Bone marrow (tissue), 2 donors: ENCODE measurements at places on chromosomes 5 and 9.
A peak's percentile ranks its signal among the peaks of the same experiment; 100 is the strongest.

- DNase-seq: no peak
Observed at GRCh38 chr9:90368928-90369327, 273.7 kb downstream of the DIRAS2 start.

- DNase-seq: no peak
Observed at GRCh38 chr5:58040044-58040443, 419.8 kb downstream of the PLK2 start.

DNA sequence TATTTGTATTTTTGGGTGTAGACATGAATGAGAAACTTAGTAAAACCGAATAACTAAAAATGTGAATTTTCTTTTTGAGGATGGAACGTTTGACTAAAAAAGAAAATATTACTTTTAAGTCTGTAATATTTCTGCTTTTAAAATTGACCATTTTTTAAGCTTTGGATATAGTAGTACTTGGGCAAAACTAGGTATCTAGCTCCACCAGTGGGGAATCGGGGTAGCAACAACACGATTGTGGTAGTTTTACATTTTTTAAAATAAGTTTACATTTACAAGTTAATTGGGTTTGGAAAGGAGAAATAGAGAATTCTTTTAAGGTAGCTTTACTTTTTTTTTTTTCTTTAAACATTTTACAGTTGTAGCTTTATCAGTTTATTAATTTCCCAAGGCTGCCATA, 154.4 kb downstream of the MAN2A1 start:
- DNase-seq: no peak

DNA sequence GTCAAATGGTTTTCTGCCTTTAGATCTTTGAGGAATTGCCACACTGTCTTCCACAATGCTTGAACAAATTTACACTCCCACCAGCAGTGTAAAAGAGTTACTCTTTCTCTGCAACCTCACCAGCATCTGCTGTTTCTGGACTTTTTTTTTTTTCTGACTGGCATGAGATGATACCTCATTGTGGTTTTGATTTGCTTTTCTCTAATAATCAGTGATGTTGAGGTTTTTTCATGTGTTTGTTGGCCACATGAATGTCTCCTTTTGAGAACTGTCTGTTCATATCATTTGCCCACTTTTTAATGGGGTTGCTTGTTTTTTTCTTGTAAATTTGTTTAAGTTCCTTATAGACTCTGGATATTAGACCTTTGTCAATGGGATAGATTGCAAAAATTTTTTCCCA, 129.2 kb upstream of the PTGER4 start:
- no peak for DNase-seq

DNA sequence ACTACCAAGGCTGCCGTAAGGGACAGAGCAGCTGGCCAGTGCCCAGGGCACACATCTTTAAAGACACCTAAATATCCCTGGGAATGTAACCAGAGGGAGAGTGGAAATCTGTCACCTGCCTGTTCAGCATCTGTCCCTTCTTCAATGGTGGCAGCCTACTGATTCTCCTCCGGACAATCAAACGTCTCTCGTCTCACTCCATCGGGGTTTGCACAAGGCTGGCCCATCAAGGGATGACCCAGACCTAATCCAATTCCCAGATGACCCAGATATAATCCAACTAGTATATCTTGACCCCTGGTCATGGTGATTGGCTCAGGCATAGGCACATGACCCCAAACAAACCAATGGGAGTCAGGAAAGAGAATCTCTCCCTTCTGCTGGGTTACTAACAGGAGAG, 93.5 kb downstream of the HRH2 start:
- DNase-seq: no peak

GRCh38 chr5:142295084-142295758, 29.6 kb downstream of the SPRY4 start:
- no peak for DNase-seq

GRCh38 chr9:86486891-86487837, 133.0 kb upstream of the TUT7 start:
- DNase-seq: no peak

GRCh38 chr5:78547731-78548615, 100.6 kb downstream of the LHFPL2 start:
- DNase-seq: no peak

DNA sequence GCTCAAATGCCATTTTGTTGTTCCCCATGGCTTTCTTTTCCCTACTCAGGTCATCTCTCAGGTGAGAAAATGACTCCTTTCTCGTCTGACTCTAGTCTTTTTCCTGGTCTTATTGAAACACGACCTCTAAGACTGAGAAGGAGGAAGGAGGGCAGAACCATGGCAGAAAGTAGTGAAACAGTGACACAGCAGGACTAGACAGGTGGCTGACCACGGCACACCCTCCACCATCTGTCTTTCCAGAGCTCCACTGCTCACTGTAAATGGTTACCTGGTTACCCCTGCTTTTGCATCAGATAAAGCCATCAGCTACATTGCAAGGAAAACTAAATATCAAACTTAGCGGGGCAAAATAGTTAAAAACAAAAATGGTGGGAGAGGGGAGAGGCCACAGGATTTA, 30.9 kb downstream of the NR4A3 start:
- no peak for DNase-seq

- DNase-seq: no peak
Observed at GRCh38 chr5:134892282-134892681, 12.6 kb upstream of the PCBD2 start.

DNA sequence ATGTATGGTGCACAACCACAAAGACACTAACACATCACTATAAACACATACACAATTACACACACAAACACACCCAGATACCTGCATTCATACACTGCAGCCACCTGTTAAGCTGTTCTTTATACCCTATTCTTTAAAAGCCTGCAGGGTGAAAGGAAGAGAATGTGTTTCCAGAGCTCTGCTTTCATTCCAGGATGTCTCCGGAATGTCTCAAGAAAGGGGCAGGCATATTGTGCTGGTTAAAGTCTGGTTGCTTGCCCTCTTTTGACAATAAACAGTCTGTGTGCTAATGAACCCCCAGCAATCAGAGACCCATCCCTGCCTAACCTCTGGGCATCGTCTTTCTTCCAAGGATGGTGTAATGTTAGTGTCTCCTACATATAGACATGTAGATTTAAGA, 181.6 kb downstream of the EPB41L4A start:
- DNase-seq: no peak

DNA sequence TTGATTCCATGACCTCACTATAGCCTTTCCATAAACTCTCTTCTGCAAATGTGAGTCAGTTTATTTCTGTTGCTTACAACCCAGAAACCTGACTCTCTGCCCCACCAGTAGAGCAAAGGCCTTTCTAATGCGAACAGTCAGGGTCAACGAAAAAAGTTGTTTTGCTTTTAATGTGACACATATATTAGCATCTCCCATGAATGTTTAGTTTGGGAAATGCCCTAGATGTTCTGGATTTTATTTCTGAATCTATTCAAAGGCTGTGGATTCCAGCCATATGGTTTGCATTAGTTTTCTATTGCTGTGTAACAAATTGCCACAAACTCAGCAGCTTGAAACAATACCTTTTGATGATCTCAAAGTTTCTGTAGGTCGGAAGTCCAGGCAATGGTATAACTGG, 193.5 kb downstream of the GNA14 start:
- DNase-seq: no peak

DNA sequence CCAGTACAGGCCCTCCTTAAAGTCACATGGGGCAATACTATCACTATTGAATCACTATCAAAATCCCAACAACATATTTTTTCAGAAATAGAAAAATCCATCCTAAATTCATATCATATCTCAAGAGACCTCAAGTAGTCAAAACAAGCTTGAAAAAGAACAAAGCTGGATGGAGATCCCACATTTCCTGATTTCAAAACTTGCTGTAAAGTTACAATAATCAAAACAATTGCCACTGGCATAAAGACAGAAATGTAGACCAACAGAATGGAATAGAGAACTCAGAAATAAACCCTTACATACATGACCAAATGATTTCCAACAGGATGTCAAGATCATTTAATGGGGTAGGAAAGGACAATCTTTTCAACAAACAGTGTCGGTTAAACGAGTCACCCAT, 41.3 kb upstream of the CDKN2AIPNL start:
- no peak for DNase-seq

GRCh38 chr5:31888564-31888963, 249.6 kb downstream of the PDZD2 start:
- no peak for DNase-seq

DNA sequence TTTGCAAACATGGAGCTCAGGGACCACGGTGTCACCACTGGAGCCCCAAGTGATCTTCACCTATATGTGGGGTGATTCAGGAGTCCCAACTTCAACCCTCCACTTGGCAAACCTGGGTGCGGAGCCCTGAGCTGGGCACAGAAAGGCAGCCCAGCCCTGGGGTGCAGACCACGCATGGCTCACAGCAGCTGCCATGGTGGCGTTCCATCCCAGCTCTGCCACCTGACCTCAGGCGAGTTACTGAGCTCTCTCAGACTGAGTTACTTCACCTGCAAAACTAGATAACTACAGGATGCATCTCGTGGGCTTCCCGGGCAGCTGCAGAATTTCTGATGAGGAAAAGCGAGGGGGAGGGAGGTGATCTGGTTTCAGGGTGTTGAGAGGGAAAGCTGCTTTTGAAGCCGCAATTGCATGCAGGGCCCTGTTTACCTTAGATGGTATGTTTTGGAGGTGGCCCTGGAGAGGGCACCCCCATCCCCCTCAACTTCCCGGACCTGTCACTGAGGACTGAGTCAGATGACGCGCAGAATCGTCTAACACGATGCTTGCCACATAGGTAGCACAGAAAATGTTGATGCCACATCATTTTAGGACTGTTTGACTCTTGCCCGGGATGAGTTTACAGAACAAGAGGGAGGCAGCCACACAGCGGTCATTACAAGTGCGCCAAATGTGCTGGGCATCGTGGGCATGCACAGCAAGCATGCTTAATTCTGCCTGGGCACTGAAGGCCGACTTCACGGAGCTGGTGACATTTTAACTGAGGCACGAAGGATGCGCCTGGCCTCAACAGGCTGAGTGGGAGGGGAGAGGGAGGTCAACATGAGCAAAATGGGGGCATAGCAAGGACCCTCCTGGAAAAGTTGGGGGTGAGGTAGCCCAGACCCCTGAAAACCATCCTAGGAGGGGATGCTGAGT, 154.6 kb downstream of the COL23A1 start:
- DNase-seq: no peak

GRCh38 chr9:96853781-96854650, at the start of gene ZNF782:
Gene ZNF782 (minus strand): TSS chr9:96854514. CDS start chr9:96851961, 2,553 bp downstream.
- DNase-seq: peak; percentile 75

GRCh38 chr5:142915813-142916424, 145.7 kb downstream of the ARHGAP26 start:
- no peak for DNase-seq

GRCh38 chr5:177132136-177133095, 1.2 kb upstream of the NSD1 start:
- no peak for DNase-seq

DNA sequence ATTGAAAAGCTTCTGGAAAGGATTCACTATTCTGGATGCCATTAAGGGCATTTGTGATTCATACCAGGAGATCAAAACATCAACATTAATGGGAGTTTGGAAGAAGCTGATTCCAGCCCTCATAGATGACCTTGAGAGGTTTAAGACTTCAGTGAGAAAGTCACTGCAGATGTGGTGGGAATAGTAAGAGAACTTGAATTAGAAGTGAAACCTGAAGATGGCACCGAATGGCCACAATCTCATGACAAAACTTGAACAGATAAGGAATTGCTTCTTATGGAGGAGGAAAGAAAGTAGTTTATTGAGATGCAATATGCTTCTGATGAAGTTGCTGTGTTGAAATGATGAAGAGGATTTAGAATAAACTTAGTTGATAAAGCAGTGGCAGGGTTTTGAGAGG, 254.6 kb upstream of the SLC24A2 start:
- no peak for DNase-seq
